ENCODE measurements at places on chromosomes 5 and 9.

- DNase-seq = no peak
Observed at GRCh38 chr5:140322751-140323731, 20.1 kb upstream of the PFDN1 start.

- no peak for DNase-seq
Observed at GRCh38 chr5:140795259-140795641, 598 bp downstream of the PCDHA2 start.

- no peak for DNase-seq
Observed at GRCh38 chr5:141611289-141611688, 7.5 kb downstream of the DIAPH1 start.

DNA sequence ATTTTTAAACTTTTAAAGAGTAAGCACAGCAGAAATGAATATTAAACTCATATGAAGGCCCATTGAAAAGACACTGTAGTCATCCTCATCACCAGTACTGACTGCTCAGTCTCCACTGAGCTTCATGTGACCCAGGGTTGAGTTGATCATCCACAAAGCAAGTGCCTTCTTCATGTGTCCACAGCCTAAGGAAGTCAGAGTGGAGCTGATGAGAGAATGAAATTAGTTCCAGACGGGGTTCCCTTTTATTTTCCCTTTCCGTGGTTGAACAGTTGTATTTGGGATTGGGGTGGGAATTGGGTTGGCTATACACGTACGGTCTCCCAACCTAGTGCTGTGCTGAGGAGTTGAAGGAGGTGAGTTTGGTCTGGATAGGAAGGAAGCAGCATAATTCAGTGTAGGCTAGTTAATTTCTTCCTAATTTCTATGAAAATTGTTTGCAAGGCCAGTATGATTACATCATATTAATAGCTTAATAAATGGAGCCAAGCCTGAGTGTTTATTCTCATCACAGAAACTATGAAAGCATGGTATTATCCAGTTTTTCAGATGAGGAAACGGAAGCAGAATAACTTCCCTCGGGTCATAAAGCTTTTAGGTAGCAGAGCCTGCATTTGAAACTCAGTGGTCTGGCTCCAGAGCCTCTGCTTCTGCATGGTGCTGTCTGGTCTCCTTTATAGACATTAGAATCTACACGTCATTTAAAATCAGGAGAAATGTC, 103.9 kb upstream of the DMRT1 start:
- no peak for DNase-seq

DNA sequence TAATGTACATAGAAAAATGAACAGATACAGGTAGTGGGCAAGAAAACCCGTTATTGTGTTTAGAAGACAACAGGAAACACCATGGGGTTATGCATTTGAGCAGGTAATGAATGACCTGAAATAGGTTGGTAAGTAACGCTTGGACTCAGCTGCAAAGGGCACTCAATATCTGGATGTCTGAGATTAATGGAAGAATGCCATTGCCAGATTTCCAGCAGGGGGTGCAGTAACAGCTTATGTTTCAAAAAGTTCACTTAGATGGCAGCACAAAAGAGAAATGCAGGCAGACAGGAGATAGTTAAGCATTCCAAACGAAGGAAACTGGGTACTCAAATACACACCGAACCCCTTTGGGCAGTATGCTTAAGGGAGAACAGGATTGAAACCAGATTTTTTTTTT, 285.5 kb upstream of the VLDLR start:
- DNase-seq = no peak

- no peak for DNase-seq
Observed at GRCh38 chr5:89253666-89254352, 370.8 kb upstream of the MEF2C start.

GRCh38 chr5:170296036-170296934, 1.3 kb downstream of the LCP2 start:
- no peak for DNase-seq

DNA sequence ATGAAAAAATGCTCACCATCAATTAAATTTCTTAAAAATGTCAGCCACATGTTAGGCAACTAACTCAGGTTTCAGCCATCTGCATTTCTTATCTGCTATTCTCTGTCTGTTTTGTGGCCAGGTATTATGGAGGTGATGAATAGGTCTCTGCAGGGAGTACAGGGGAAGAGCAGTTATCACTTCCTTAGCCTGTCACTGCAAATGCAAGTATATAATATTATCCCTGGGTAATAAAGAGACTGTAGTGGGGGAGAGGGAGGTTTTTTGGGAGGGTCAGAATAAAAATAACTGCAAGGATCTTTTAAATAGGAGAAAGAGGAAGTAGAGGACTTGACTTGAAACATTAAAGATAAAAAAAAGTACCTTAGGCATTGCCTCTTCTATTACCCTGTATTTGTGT, 49.6 kb upstream of the PTGER4 start:
- no peak for DNase-seq

GRCh38 chr9:93624977-93625376, 48.6 kb downstream of the PHF2 start:
- DNase-seq = no peak

DNA sequence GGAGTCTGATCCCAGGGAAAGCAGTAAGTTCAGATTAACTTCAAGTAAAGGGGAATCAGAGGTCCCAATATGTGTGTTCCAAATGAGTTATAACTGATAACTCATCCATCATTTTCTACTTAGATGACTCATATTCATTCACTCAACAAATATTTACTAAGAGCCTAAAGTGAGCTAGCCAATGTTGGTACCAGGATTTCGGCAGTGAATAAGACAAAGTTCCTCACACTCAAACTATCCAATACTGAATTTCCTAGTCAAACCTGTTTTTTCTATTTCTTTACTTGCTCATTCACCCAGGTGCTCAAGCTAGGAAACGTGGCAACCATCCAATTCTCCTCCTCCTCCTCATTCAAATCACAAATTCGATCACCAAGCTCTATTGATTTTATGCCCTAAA, 25.8 kb downstream of the FBXW2 start:
- DNase-seq = no peak

DNA sequence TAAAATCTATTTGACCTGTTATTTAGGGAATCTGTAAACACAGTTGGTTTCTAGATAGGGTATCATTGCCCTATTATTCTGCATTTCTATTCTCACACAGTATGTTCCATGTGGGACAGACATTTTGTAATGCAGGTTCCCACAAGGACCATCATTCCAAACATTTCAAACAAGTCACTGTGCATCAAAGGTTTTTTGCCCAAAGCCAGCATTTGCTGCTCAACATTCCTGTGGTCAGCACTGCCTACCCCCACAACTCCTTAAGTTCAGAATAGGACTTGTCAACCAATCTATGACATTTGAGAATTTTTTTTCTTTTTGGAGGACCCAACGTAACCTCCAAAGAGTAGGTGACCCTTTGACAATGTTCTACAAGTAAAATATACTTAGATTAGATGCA, 95.7 kb downstream of the LPAR1 start:
- DNase-seq = no peak
